ENCODE measurements at places on chromosomes 3 and 15.

- no peak for DNase-seq
Measured at GRCh38 chr3:129025108-129025507, 24.0 kb downstream of the EFCC1 start.

DNA sequence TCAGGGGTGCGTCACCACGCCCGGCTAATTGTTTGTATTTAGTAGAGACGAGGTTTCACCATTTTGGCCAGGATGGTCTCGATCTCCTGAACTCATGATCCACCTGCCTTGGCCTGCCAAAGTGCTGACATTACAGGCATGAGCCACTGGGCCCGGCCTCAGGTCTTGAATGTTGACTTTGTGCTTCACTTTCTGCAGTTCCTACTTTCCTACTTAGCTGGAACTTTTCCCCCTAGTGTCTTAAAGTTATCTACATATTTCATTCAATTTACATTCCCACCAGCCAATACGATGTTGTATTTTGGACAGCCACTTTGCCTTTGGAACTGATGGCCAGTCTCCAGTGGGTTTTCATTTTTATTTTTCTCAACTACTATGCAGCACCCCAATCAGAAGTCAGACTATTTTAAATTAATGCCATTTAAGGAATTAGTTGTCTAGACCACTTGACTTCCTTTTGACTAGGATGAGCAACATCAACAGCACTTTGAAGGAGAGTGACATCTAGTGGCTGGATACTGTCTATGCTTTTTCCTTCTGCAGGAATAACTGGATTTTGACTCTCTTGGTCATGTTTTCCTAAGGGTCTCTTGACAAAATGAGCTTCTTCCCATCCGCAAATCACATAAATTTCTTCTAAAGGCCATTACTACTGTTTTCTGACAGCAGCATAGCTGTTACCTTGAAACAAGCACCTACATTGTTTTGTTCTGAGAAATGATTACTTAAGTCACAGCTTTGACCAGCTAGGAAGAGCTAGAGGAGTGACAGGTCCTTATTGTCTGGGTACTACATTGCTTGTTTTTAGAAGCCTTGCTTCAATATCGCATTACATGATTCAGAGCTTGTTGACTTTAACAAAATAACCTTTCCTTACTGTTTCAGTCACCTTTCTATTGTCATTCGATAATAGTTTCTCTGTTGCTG lies 140.2 kb downstream of the ITPR1 start:
- DNase-seq: peak; percentile 55

- no peak for DNase-seq
Measured at GRCh38 chr3:76561494-76562236, 478.2 kb upstream of the ROBO2 start.

DNA sequence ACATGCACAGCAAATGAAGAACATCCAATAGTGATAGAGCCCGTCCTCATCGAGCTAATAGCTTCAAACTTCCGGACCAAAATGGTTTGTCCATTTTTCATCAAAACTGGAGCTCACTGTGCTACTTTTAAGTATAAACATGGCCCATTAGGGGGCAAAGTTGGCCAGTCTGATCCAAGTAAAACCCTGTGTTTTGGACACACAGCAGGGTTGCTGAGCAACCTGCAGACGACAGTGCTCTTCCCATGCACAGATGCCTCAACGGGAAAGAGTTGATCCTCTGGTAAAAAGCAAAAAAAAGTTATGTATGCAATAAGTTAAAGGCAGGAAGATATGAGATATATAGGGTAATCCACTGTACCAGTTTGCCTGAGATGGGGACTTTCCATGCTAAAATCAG lies 244.0 kb upstream of the THBS1 start:
- no peak for DNase-seq

GRCh38 chr3:15010664-15011063 lies 54.5 kb downstream of the MRPS25 start:
- DNase-seq: no peak

DNA sequence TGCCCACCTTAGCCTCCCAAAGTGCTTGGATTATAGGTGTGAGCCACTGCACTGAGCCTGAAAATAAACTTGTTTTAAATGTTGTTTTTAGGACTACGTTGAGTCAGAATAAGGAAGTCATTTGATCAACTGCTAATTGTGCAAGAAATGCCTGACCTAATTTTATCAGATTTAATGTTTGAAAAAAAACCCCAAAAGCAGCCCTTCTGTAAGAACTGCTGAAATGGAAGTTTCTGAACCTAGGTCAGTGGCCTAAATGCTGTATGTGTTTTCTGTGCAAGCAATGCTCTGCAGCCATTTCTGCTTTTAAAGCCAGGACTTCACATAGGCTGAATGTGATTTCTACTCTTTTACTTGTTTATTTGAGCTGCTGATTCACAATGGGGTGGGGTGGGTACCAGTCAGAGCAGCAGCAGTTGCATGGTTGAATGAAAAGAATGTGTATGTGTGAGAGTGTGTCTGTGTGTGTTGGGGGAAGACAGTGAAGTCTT lies 6.6 kb downstream of the GPX1 start:
- DNase-seq: peak; percentile 84

GRCh38 chr3:116863822-116864589 lies 154.4 kb downstream of the TUSC7 start:
- peak; percentile 39 for DNase-seq

GRCh38 chr3:189304465-189305351 lies 132.9 kb downstream of the TPRG1 start:
- DNase-seq: no peak

DNA sequence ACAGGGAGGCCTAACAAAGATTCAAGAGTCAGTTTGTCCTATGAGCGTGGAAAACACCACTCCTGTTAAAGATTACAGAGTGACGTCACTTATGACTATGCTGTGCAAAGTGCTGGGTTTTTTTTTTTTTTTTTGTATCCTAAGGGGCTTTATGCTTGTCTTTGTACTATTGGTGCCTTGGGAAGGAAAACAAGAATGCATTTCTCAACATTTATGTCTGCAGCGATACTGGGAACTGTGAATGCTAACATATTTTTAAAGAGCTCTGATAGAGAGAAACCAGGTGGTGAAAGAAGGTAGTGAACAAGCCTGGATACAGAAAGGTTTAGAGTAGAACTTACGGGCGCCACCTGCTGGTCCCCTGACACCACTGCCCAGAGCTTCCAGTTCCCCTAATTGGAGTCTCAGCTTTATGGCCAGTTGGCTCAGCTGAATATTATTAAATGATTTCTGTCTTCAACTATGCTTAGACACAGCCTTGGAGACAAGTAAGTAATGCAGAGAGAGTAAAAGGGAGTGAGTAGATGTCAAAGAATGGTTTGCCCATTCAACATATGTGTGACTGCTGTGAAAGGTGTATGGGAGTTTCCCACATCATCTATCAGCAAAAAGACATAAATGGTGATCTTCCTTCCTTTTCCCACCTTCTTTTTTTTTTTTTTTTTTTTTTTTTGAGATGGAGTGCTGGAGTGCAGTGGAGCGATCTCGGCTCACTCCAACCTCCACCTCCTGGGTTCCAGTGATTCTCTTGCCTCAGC lies 807.9 kb upstream of the CFAP20DC start:
- DNase-seq: peak; percentile 87

- peak; percentile 44 for DNase-seq
Measured at GRCh38 chr15:83053151-83053550, 13.9 kb downstream of the BTBD1 start.

DNA sequence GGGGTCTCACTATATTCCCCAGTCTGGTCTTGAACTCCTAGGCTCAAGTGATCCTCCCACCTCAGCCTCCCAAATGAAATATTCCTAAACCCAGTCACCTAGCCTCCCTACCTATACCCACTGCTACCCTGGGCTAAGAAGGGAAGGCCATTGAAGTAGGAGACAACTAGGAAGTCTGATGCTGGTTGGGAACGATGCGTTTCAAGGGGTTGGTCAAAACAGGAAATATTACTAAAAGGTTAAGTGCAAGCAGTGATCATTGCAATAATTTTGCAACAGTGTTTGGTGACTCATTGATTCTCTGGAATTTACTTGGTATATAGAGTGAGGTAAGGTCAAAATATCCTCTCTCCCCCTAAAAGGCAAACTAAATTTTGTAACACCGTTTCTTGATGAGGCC lies 4.6 kb upstream of the UQCRC1 start:
- peak; percentile 9 for DNase-seq

- no peak for DNase-seq
Measured at GRCh38 chr3:39178553-39178952, 13.8 kb downstream of the XIRP1 start.

DNA sequence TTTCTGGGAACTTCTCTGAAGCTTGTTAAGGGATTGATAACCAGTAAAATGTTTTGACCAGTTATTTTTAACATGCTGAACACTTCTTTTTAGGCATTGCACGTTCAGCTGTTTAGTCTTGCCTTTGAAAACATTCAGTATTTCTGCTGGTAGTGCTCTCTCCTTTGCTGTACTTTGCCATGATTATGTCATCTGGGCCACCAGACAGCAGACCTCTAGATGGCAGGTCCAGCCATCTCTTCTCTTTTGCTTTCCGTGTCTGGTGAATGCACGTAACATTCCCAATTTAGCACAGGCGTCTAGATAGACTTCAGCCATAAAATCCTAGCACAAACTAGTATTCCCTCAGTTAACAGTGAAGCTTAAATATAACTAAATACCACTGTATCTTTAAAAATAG lies 57.8 kb downstream of the RAB7A start:
- no peak for DNase-seq

- peak; percentile 27 for DNase-seq
Measured at GRCh38 chr3:99242271-99242670, 340.8 kb upstream of the DCBLD2 start.

GRCh38 chr3:43638594-43639447 lies 17.0 kb upstream of the ANO10 start:
- DNase-seq: no peak

DNA sequence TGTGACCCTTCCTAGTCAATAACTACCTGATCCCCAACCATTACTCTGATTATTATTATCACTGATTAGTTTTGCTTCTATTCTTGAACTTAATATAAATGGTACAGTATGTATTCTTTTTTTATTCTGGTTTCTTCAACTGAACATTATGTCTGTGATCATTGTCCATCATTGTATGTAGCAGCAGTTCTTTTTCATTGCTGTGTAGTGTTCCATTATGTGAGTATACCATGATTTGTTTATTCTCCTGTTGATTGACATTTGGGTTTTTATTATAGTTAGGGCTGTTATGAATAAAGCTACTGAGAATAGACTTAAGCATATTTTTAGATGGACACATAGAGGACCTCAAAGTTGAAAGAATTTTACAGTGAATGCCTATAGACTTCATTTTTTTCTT lies 2.7 kb downstream of the KIF15 start:
- DNase-seq: no peak

GRCh38 chr3:12902181-12902999 lies 61.0 kb upstream of the RPL32 start:
- DNase-seq: no peak

- DNase-seq: no peak
Measured at GRCh38 chr15:52731732-52732470, 52.7 kb upstream of the ATOSA start.

DNA sequence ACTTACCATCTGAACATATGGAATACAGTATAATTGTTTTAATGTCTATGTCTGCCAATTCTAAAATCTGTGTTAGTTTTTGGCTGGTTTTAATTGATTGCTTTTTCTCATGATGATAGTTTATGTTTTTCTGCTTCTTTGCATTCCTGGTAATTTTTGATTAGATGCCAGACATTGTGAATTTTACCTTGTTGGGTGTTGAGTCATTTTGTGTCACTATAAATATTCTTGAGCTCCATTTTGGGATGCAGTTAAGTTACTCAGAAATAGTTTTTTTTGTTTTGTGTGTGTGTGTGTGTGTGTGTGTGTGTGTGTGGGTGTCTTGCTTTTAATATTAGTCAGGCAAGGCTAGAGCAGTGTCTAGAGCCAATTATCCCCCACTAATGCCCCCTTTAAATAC lies 818.8 kb upstream of the NR2F2 start:
- DNase-seq: no peak

- DNase-seq: no peak
Measured at GRCh38 chr15:91291673-91292072, 191.6 kb downstream of the SV2B start.

- no peak for DNase-seq
Measured at GRCh38 chr3:60758171-60758570, 493.1 kb downstream of the FHIT start.

GRCh38 chr3:17846466-17846865 lies 104.0 kb upstream of the TBC1D5 start:
- DNase-seq: no peak

GRCh38 chr3:50241163-50241562 lies 5.2 kb downstream of the GNAI2 start:
- DNase-seq: no peak

- DNase-seq: no peak
Measured at GRCh38 chr3:53754325-53754724, 91.9 kb downstream of the CHDH start.

- DNase-seq: no peak
Measured at GRCh38 chr3:172351895-172352466, 96.3 kb downstream of the GHSR start.

GRCh38 chr15:28917791-28918140 lies 32.0 kb downstream of the APBA2 start:
- no peak for DNase-seq

DNA sequence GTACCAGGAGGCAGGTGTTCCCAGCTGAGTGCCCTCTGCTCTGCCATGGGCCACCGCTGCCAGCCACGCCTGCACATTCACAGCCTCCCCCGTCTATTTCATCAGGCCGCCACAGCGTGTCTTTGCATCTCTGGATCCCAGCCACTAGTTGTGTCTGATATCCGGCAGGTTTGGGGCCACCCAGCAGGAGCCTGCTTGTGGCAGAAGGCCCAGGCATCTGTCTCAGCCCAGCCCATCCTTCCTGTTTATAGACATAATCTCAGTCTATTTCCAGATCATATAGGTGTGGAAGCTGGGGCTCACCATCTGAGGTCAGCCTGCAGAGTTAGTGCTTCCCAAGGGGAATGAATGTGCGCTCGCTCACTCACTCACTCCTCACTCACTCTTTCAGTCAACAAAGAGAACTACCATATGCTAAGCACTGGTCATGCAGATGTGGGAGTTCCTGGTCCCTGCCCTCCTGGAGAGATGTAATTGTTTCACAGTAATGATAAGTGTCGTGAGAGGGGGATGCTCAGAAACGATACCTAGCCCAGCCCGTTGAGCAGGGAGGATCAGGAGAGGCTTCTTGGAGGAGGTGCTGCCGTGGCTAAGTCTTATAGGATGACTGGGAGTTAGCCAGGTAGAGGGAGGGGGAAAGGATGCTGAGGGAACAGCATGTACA lies 60.6 kb downstream of the FGD5 start:
- DNase-seq: no peak

GRCh38 chr15:38516626-38517025 lies 48.0 kb downstream of the RASGRP1 start:
- DNase-seq: no peak

DNA sequence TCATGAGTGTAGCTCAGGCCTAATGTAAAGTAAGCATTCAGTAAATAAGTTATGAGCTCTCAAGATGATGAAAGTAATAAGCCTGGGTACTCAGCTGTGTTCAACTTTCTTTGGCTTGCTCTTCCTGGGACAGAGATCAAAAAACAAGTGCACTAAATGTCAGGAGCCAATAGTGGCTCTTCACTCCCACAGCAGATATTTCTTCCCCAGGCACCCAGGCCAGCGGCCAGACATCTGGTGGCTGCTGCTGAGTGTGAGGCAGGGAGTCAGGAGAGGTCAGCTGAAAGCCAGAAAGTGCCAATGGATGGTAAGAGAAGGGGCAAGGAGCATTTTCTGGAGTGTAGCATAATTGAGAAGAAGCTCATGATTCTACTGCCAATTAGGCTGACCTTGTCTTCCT lies 18.2 kb upstream of the ITGA11 start:
- DNase-seq: no peak

- DNase-seq: no peak
Measured at GRCh38 chr3:119620899-119621298, 23.2 kb downstream of the PLA1A start.

Data from brain microvascular endothelial cell (primary cell).